ENCODE measurements at places on chromosomes 3 and 15.

- DNase-seq, result no peak
Observed at GRCh38 chr15:53469422-53469821, 290.0 kb downstream of the WDR72 start.

DNA sequence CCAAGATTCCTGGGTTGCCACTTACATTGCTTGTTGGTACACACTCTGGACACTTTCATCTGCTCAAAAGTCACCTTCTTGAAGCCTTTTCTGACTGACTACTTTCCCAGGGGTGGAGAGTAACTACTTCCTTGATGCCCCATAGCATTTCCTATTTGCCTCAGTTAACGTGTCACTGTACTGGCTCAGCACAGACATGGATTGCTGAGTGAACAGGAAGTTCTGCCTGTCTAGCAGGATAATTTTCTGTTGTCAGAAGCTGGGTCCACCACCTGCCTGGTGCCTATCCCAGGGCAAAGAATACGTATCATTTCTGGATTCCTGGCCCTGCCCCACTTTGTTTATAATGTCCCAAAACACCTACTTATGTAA lies 15.3 kb upstream of the ABHD17C start:
- no peak for DNase-seq

- DNase-seq, result no peak
Observed at GRCh38 chr3:107661447-107662123, 138.8 kb downstream of the BBX start.

- no peak for DNase-seq
Observed at GRCh38 chr3:158407844-158408517, 163.0 kb upstream of the MLF1 start.

- DNase-seq, result no peak
Observed at GRCh38 chr3:37594873-37595783, 266.6 kb upstream of the CTDSPL start.

GRCh38 chr3:72092778-72093177 lies 307.8 kb upstream of the PROK2 start:
- DNase-seq, result no peak

DNA sequence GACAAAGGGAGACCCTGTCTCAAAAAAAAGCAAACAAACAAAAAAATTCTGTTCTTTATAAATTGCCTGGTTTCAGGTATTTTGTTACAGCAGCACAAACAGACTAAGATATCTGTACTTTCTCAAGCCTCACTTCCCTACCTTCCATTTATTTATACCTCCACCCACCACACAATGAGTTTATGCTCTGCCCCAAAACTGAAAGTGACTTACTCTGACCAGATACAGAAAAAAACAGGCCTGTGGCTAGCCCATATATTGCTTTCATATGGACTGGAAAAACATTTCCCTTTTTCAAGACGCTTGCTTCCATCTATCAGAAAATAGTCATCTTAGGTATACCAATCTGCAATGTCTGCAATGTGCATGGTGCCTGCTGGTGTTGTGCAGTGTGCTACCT lies 8.7 kb upstream of the GPD1L start:
- DNase-seq, result no peak

DNA sequence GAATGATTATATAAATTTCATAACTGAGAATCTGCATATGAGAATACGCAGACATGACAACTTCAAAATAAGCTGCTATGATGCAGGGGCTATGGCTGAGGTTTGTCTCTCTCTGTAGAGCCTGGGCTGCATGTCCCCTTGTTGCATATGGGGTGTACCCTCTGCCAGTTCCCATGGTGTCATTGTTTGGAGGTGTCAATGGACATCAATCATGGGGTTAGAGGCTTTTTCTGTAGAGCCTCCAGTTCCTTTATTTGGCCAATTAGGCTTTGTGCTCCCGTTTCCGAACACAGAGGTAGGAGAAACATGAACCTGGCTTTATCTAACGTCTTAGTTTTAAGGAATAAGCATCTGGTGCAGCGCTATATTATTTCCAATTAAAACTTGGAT lies 77.3 kb upstream of the RARB start:
- no peak for DNase-seq

GRCh38 chr3:45553469-45553974 lies 41.0 kb upstream of the LIMD1 start:
- peak; percentile 56 for DNase-seq

GRCh38 chr3:54897028-54897711 lies 30.7 kb downstream of the LRTM1 start:
- no peak for DNase-seq

DNA sequence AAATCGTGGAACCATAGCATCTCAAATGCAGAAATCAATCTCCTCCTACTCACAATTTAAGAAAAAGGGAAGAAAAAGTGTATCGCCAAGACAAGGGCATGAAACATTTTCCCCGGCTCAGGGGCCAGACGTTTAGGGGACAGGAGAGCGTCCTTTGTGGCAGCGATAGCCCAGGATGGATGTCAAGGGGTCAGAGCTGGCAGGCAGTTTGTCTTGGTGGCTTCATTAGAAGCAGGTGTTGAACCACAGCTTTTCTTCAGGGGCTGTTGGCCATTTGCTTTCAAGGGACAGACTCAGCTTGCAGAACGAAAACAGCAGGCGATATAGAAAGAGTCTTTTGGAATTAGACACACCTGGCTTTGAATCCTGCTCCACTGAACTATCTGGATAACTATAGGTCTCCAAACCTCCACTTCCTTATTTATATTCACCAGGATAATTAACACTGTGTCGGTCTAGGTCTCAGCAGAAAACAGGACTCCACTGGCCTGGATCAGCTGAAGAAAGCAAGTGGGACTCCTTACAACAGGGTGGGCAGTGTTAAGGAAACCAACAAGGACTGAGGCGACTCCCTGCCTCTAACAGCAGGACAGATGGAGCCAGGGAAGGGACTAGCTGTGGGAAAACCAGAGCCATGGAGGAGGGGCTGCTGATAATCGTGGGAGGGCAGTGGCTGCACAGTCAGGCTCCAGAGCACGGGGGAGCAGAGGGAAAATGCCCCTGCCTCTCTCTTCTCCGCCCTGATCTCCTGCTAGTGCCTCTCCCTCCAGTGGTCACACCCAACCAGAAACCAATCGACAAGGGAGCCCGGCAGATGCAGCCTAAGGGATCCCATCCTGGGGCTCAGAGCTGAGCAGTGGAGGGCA lies 123.6 kb downstream of the LIPC start:
- peak; percentile 98 for DNase-seq

GRCh38 chr3:115254492-115255196 lies 107.6 kb upstream of the ZBTB20 start:
- no peak for DNase-seq

DNA sequence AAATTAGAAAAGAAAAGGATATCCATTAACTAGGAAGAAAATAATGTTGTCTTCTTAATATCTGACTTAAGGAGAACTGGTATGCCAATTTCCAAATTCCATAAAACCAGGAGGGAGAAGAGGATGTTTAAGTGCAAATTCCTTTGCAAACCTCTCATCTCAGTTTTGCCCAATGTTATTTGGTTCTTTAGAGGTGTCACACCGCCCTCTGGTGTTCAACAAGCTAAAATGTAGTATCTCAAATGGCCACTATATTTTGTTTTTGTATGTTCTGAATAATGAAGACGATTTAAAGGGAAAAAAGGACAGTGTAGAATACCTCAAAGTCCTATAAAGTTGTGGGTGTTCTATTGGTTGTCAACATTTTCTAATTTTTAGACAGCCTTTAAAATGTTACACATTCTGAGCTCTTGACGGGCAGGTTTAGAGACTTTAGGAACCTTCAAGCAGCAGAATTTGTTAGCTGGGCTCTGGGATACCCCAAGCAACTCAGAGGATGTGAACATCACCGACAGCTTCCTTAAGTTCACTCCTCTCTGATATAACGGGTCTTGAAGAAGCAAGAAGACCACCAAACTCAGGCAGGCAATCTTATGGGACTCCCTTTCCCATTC lies 458.3 kb downstream of the MFSD1 start:
- no peak for DNase-seq

GRCh38 chr15:38691377-38691776 lies 126.8 kb upstream of the RASGRP1 start:
- no peak for DNase-seq

GRCh38 chr15:78129077-78129750 lies 2.0 kb downstream of the CIB2 start:
- DNase-seq, result peak; percentile 7

- no peak for DNase-seq
Observed at GRCh38 chr3:14284694-14285547, 106.3 kb downstream of the LSM3 start.

All from NCI-H524 treated with DMSO at 0.1 percent for 48 hours (cell line).